ENCODE measurements at places on chromosomes 13 and 19.

DNA sequence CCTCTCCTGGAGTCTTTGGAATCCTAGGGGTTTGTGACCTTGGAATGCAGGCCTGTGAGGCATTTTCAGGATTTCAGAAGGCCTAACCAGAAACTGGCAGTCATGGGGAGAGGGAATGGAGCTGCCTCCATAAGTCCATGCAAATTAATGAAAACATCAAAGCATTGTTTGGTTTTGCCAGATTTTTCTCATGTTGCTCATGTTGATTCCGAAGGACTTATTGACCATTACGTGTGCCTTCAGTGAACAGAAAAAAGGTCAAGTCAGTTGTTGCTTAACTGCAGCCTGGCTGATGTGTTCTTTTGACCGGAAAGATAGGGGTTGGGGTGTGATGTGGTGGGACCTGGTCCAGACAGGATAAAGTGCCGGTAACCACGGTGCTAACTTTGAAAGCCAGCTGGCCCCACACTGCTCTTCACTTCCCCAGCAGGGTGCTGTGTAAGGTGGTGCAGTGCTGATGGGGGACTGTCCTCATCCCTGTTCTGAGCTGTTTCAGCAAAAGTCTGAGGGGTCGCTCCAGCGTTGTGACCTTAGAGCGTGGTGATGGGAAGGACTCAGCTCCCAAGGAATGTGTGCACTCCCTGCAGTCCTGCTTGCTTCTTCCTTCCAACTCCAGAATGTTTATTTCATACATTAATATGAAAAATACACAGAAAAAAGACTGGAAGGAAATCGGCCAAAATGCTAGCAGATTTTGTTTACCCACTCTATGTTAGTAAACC, 3.5 kb downstream of the RNF113B start:
- H3K36me3 ChIP-seq = no peaks in the 10 kb centered on the region
- no peak for DNase-seq
- no peaks in the 10 kb centered on the region for H3K4me1 ChIP-seq
- no peak overlapping the region for H3K4me3 ChIP-seq

DNA sequence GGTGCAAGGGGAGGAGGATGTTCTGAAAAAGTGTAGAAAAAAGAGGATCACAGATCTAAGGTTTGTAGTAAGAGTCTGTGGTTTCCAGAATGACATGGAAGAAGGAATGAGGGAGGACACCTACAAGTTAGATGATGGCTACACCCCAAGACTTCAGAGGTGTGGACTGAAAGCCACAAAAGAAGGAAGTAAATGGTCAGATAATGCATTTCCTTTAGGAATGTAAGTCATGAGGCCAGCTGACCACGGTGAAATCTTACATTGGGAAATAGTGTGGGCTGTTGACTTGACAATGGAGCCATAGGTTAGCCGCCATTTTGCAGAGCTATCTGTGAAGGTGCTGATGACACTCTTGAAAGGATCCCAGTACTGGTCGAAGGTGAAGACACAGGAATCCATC, 25.3 kb upstream of the FBXO27 start:
- no peaks in the 10 kb centered on the region for H3K36me3 ChIP-seq
- H3K27me3 ChIP-seq = peaks cover 8% of the 10 kb centered on the region
- no peak overlapping the region for H3K27ac ChIP-seq
- no peak overlapping the region for H3K4me3 ChIP-seq
- DNase-seq = no peak
- peaks cover 3% of the 10 kb centered on the region for H3K4me1 ChIP-seq

- no peak overlapping the region for H3K27ac ChIP-seq
- H3K27me3 ChIP-seq = peaks cover 61% of the 10 kb centered on the region
- H3K4me1 ChIP-seq = no peaks in the 10 kb centered on the region
- no peak overlapping the region for H3K4me3 ChIP-seq
- no peak for DNase-seq
Measured at GRCh38 chr13:42820451-42820850, 39.1 kb downstream of the FAM216B start.

GRCh38 chr13:29702912-29703351, 107.4 kb upstream of the SLC7A1 start:
- H3K27me3 ChIP-seq = peaks cover 38% of the 10 kb centered on the region
- H3K4me3 ChIP-seq = no peak overlapping the region
- no peaks in the 10 kb centered on the region for H3K36me3 ChIP-seq
- H3K27ac ChIP-seq = no peak overlapping the region
- no peak for DNase-seq

GRCh38 chr19:58560921-58561320, 2.5 kb upstream of the UBE2M start:
- peaks cover 42% of the 10 kb centered on the region for H3K4me1 ChIP-seq
- no peaks in the 10 kb centered on the region for H3K27me3 ChIP-seq
- peak overlapping the region; percentile 96 for H3K27ac ChIP-seq
- H3K4me3 ChIP-seq = peak overlapping the region; percentile 86
- DNase-seq = no peak
- peaks cover 19% of the 10 kb centered on the region for H3K36me3 ChIP-seq

GRCh38 chr19:38875656-38876395, 2.2 kb downstream of the RINL start:
- no peak overlapping the region for H3K4me3 ChIP-seq
- peaks cover 23% of the 10 kb centered on the region for H3K4me1 ChIP-seq
- DNase-seq = no peak
- H3K27me3 ChIP-seq = no peaks in the 10 kb centered on the region

- DNase-seq = no peak
- no peak overlapping the region for H3K4me3 ChIP-seq
- no peaks in the 10 kb centered on the region for H3K36me3 ChIP-seq
- H3K4me1 ChIP-seq = no peaks in the 10 kb centered on the region
Measured at GRCh38 chr13:22748866-22749577, 431.8 kb upstream of the SGCG start.

- no peak overlapping the region for H3K27ac ChIP-seq
- no peak for DNase-seq
- peaks cover 53% of the 10 kb centered on the region for H3K27me3 ChIP-seq
- peaks cover 4% of the 10 kb centered on the region for H3K36me3 ChIP-seq
Measured at GRCh38 chr19:48396016-48396823, 2.8 kb downstream of the GRIN2D start.

DNA sequence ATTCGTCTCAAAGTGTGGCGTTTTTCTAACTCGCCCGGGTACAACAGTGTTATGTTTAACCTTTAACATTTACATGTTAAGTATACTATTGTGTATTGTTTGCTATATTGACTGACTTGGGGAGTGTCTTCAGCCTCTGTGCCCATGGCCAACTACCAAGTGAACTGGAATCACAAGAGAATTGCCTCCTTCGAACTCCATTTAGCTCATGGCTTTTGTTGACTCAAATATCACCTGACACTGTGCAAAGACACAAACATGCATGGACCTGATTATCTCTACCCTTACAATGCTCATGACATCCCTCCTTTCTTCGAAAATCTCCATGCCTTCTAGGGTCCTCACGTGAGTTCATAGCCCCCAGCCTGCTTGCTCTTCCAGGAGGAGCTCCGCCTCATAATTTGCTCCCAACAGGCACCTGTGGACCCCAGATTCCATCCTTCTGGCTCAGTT, 704 bp downstream of the ZNF814 start:
- no peak for DNase-seq
- no peaks in the 10 kb centered on the region for H3K27me3 ChIP-seq
- H3K4me1 ChIP-seq = peaks cover 18% of the 10 kb centered on the region
- peak overlapping the region; percentile 89 for H3K27ac ChIP-seq
- peaks cover 50% of the 10 kb centered on the region for H3K36me3 ChIP-seq

GRCh38 chr13:76439546-76439945, 446.7 kb downstream of the KCTD12 start:
- no peak overlapping the region for H3K4me3 ChIP-seq
- no peaks in the 10 kb centered on the region for H3K27me3 ChIP-seq
- H3K36me3 ChIP-seq = no peaks in the 10 kb centered on the region
- no peak for DNase-seq

DNA sequence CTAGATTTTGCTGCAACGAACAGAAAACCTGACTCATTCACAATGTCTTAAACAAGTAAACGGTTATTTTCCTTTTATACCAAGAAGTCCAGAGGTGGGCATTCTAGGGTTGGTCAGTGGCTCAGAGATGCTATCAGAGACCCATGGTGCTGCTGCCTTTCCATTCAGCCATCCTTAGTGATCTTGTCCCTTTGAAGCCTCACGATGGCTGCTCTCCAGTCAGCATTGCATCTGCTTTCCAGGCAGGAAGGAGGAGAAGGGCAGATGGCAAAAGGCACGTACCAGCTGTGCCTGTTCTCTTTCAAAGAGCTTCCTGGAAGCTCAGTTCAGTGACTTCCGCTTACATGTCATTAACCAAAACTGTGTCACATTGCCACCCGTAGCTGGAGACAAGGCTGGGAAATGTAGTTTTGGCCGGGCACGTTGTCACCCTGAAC, 30.1 kb downstream of the WDFY2 start:
- H3K4me3 ChIP-seq = peak overlapping the region; percentile 90
- H3K27me3 ChIP-seq = no peaks in the 10 kb centered on the region
- H3K36me3 ChIP-seq = peaks cover 9% of the 10 kb centered on the region
- peak; percentile 49 for DNase-seq

- no peak overlapping the region for H3K27ac ChIP-seq
- H3K4me1 ChIP-seq = peaks cover 16% of the 10 kb centered on the region
Measured at GRCh38 chr19:40356681-40357595, 8.4 kb downstream of the PLD3 start.

DNA sequence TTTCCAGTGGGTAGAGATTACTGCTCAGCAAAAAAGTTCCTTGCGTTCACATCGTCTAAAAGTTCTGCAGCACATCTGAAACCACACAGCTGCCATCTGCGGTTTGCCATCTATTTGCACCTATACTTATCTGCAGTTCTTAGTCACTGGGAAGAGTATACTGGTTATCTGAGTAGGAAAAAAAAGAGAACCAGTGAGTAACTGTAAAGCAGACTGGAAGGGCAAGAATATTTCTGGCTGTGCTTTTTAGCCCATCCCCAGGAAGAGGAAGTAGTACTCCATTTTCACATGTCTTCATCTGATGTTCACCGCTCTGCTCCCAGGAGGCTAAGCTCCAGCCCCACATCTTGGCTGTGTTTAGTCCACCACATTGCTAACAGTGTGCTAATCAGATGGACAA, 35.6 kb downstream of the EFNB2 start:
- no peaks in the 10 kb centered on the region for H3K36me3 ChIP-seq
- no peak for DNase-seq
- peaks cover 57% of the 10 kb centered on the region for H3K27me3 ChIP-seq
- H3K27ac ChIP-seq = no peak overlapping the region
- H3K4me1 ChIP-seq = peaks cover 3% of the 10 kb centered on the region

- no peak for DNase-seq
- H3K27me3 ChIP-seq = no peaks in the 10 kb centered on the region
- H3K27ac ChIP-seq = no peak overlapping the region
Measured at GRCh38 chr13:70527599-70527998, 419.3 kb upstream of the KLHL1 start.

DNA sequence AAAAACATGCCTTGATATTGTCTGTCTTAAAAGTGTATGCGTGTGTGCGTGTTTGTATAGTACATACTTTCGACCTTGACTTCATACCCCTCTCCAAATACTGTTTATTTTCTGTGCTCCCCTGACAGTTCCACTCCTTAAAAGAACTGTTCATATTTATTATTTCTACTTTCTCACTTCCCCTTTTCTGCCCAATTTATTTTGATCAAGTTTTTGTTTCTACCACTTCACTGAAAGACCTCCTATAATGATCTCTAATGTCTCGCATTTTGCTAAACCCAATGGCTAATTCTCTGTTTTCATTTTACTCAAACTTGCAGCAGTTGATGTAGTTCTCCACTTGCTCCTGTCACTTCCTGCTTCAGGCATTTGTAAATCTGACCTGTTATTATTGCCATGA, 426.1 kb upstream of the KLF12 start:
- H3K27me3 ChIP-seq = peaks cover 2% of the 10 kb centered on the region
- no peak overlapping the region for H3K27ac ChIP-seq
- H3K4me3 ChIP-seq = no peak overlapping the region
